Activated CD4-positive, alpha-beta T cell treated with anti-CD3 and anti-CD28 coated beads, Interleukin-10, Interleukin-2, amounts not matched to agents 100 ng/mL and 50 ng/mL, durations not matched to agents 16 hours and 8 hours (primary cell): ENCODE measurements at places on chromosomes 1 and 21.

- DNase-seq, result no peak
These were observed 776 bp downstream of the HLCS start for GRCh38 chr21:36965720-36966065.

- DNase-seq, result no peak
These were observed 5.3 kb upstream of the CD55 start for GRCh38 chr1:207316141-207316540.

- DNase-seq, result no peak
These were observed 32.1 kb downstream of the CD247 start for GRCh38 chr1:167486090-167486824.

- peak; percentile 80 for DNase-seq
These were observed 19.9 kb upstream of the PPP1R15B start for GRCh38 chr1:204431310-204432184.

GRCh38 chr1:3410142-3410925 lies 44.1 kb upstream of the ARHGEF16 start:
- DNase-seq, result no peak

- DNase-seq, result no peak
These were observed 49.7 kb upstream of the TSNAX start for GRCh38 chr1:231478811-231479210.

GRCh38 chr1:59427784-59428183 lies 130.9 kb downstream of the FGGY start:
- DNase-seq, result no peak

- DNase-seq, result no peak
These were observed 34.0 kb downstream of the MTR start for GRCh38 chr1:236829085-236829484.

DNA sequence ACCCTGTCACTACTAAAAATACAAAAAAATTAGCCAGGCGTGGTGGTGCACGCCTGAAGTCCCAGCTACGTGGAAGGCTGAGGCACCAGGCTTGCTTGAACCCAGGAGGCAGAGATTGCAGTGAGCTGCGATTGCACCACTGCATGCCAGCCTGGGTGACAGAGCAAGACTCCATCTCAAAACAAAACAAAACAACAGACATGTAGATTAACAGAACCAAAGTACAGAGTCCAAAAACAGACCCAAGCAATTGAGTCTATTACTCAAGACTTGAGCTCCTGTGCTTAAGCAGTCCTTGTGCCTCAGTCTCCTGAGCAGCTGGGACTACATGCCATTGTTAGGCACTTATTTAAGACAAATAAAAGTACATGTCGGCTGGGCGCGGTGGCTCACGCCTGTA lies 9.5 kb upstream of the ACOT11 start:
- no peak for DNase-seq

DNA sequence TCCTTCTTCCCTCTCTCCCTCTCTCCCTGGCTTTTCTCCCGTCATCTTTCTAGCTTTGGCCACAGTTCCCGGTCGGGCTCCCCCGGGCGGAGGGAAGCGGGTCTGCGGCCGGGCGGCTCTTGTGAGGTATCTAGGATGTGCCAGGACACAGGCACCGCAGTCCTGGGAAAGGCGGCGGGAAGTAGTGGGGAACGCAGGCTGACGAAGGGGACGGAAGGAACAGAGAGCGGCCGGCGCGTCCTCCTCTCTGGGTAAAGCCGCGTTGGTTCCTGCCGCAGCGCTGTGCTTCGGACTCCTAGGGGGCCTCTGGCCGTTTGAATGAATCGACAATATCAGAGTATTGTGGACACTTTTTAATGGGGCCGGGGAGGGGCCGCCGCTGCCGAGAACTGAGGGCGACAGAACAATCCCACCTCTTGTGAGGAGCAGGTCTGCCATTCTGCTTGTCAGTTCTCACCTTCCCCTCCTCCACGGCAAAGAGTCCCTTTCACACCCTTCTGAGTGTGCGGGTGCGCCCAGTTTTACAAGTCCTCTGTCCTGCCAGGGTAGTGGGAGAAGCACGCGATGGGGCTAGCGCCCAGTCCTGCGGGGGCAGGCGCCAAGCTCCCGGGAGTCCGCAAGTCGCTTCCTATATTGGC lies 1.2 kb upstream of the LHX9 start:
- DNase-seq, result no peak

- DNase-seq, result no peak
These were observed 1.2 kb downstream of the LMX1A start for GRCh38 chr1:165355139-165355976.

DNA sequence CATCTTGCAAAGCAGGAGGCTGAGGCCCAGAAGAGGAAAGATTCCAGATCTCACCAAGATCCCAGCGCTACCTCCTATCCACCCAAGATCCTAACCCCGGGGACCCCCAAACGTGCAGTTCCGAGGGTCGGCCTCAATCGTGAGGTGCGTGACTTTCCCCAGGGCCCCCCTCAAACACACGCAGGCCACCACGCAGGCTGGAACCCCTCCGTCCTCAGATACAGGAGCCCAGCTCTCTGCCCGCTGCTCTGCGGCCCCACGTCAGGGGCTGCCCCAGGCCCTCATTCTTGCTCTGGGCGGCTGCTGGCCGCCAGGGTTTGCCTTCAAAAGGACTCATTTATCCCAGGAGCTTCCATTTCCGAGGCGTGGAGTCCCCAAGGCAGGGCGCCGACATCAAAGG lies 39.9 kb downstream of the KRTAP10-1 start:
- DNase-seq, result no peak

GRCh38 chr1:101079341-101079740 lies 53.8 kb upstream of the DPH5 start:
- DNase-seq, result no peak

GRCh38 chr1:243475966-243476365 lies 220.1 kb downstream of the SDCCAG8 start:
- DNase-seq, result peak; percentile 15
